ENCODE measurements at places on chromosomes 12 and 14. TPM values are rescaled to one million over a fixed set of nuclear protein-coding genes. Genes with fewer than 3 reads are reported as not detected.

The KCNH3 gene
- total RNA-seq, result 1.3 TPM

The CHD8 gene
- 87.7 TPM for total RNA-seq

The FAR2 gene
- 9.9 TPM for total RNA-seq

The ENTPD5 gene
- 11.2 TPM for total RNA-seq

The POTEM gene
- not detected for total RNA-seq

The C14orf39 gene
- not detected for total RNA-seq

The AMDHD1 gene
- total RNA-seq, result 2.1 TPM

The SLC6A13 gene
- total RNA-seq, result not detected

The SYNDIG1L gene
- not detected for total RNA-seq

The DUSP16 gene
- total RNA-seq, result 70.2 TPM

The FGD6 gene
- total RNA-seq, result 1.1 TPM

The ST8SIA1 gene
- total RNA-seq, result 9.5 TPM

DNA sequence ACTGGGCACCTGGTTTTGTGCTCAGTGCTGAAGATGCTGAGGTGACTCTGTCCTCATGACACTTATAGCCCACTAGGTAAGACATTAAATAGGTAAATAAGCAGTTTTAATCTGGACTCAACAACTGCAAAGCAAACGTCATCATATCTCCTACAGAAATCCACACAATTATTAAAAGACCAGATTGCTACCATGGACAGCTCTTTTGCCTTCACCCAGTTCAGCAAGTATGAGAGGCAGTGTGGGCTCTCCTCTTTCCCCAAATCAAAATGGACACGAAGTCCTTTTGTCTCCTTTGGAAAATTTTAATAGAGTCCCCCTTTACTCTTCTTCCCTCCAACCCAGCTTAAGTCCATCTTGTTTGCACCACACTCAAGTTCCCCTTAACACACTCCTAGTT, 171.1 kb downstream of the RPAP3 start:
- H3K4me3 ChIP-seq, result no peak overlapping the region
- no peak overlapping the region for H3K27ac ChIP-seq
- no peak for DNase-seq
- H3K36me3 ChIP-seq, result peaks cover 6% of the 10 kb centered on the region

DNA sequence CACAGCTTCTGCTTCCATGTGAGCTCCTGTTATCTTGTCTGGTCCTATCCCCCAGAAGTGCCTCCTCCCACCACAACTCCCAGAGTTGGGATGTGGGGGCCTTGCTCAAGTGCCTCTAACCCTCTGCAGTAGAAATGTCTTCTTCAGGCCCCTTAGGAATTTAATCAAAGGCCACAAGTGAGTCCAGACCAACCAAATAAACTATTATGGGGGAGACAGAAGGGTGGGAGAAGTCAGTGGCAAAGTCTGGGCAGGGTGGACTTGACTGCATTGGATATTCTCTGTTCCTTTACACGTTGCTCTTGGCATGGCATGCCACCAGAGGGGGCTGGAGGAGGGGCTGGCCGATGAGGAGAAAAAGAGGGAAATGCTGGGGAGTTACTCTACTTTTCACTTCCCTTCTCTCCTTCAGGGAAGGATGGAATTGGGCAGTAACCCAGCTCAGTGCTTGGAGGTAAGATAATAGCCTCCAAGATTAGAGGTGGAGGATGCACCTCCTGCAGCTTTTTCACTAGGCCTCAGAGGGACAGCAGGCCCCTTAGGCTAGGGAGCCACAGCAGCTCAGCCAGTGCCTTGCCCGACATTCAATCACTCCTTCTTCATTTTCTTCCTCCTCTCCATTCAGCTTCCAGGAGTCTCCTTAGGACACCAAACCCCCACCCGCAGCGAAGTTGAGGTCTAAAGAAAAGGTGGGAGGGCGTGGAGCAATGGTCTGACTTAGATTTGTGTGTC, 1.2 kb upstream of the AP1G2 start:
- H3K27ac ChIP-seq, result peak overlapping the region; percentile 90
- peaks cover 13% of the 10 kb centered on the region for H3K36me3 ChIP-seq
- H3K4me1 ChIP-seq, result peaks cover 28% of the 10 kb centered on the region
- DNase-seq, result peak; percentile 49
- peak overlapping the region; percentile 91 for H3K4me3 ChIP-seq

- H3K36me3 ChIP-seq, result no peaks in the 10 kb centered on the region
- H3K4me3 ChIP-seq, result no peak overlapping the region
- no peaks in the 10 kb centered on the region for H3K4me1 ChIP-seq
- H3K27me3 ChIP-seq, result peaks cover 2% of the 10 kb centered on the region
- no peak overlapping the region for H3K27ac ChIP-seq
Measured at GRCh38 chr14:54202288-54202687, 194.5 kb upstream of the CDKN3 start.

- H3K4me3 ChIP-seq, result no peak overlapping the region
- H3K27ac ChIP-seq, result no peak overlapping the region
Measured at GRCh38 chr14:88194531-88194930, 128.5 kb downstream of the KCNK10 start.

DNA sequence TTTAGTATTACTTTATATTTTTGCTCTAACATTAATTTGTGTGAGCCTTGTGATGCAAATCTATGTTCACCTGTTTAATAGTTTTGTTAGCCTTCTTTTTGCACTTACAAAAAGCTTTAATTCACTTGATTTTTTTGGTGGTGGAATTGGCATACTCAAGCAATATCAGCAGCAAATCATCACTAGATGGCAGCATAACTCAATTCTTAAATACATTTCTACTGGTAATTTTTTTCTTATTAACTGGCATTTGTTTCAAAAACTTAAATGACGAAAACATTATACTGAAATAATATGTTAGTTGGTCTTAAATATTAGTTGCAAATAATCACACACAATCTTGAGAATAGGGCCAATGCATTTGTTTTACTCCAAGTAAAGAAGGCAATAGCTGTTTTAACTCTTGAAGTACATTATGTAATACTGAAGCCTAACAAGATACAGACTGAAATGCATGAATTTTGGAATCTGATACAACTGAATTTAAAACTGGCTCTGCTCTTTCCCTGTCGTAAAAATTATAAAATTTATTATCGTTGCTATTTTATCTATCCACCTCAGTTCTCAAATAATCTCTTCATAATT, 151.5 kb downstream of the ATXN7L3B start:
- H3K36me3 ChIP-seq, result no peaks in the 10 kb centered on the region
- peaks cover 5% of the 10 kb centered on the region for H3K27me3 ChIP-seq
- no peak overlapping the region for H3K4me3 ChIP-seq
- DNase-seq, result no peak
- H3K4me1 ChIP-seq, result no peaks in the 10 kb centered on the region

- H3K36me3 ChIP-seq, result no peaks in the 10 kb centered on the region
- DNase-seq, result no peak
Measured at GRCh38 chr14:80117876-80118275, 93.4 kb downstream of the DIO2 start.

DNA sequence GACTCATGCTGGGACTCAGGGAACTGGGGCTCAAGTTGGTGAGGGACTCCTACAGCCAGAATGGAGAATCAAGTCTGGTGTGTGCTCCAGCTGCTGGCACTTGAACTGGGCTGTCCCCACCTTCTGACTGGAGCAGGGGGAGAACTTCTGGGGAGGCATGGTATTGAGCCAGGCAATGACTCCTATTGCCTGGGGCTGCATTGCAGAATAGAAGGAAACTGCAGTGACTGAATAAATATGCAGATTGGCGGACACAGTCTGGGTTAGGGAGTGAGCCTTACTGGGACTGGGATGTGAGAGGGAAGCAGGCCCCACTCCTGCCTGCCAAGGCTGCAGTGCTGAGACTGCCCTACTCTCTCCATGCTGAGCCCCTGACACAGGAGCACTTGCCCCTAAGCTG, 8.8 kb upstream of the ZNF268 start:
- H3K27me3 ChIP-seq, result no peaks in the 10 kb centered on the region
- DNase-seq, result no peak
- peaks cover 26% of the 10 kb centered on the region for H3K36me3 ChIP-seq
- H3K4me3 ChIP-seq, result no peak overlapping the region
- H3K27ac ChIP-seq, result no peak overlapping the region
- no peaks in the 10 kb centered on the region for H3K4me1 ChIP-seq

DNA sequence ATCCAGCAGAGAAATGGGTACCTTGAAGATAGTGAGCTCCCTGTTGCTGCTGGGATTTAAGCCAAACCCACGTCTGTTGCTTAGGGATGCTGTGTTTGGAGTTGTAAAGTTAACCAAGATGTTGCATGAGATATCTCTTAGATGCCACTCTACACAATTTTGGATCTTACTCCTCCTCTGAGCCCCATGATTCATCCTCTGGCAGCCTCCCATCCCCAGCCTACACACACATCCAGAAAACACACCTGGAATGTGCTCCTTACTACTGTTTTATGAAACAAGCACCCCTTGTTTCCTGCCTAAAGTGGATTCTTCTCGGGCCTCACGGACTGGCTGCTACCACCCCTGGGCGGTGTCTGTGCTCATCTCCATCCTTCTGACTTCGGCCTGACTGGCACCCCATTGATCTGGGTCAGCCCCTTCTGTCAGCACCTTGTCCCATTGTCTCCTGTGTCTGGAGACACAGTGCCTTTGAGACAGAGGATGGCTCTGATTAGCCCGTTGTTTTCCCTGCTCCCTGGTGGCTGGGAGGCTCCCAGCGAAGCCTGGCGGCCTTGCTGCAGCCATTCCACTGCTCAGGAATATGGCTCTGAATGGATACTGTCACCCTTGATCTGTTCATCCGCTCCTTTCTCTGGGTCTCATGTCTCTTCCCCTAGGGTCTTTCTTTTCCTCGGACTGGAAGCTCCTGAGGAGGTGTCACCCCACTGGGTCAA, 24.3 kb downstream of the TSPAN9 start:
- H3K27ac ChIP-seq, result no peak overlapping the region
- H3K4me1 ChIP-seq, result peaks cover 6% of the 10 kb centered on the region
- peaks cover 5% of the 10 kb centered on the region for H3K36me3 ChIP-seq
- no peak for DNase-seq

- no peak overlapping the region for H3K27ac ChIP-seq
- no peak overlapping the region for H3K4me3 ChIP-seq
- H3K36me3 ChIP-seq, result no peaks in the 10 kb centered on the region
- H3K27me3 ChIP-seq, result peaks cover 13% of the 10 kb centered on the region
- H3K4me1 ChIP-seq, result peaks cover 27% of the 10 kb centered on the region
Measured at GRCh38 chr12:24904871-24905270, 44.0 kb downstream of the BCAT1 start.

- H3K4me1 ChIP-seq, result peaks cover 11% of the 10 kb centered on the region
- no peaks in the 10 kb centered on the region for H3K27me3 ChIP-seq
- no peaks in the 10 kb centered on the region for H3K36me3 ChIP-seq
- no peak for DNase-seq
- no peak overlapping the region for H3K4me3 ChIP-seq
Measured at GRCh38 chr12:52580496-52580895, 6.9 kb upstream of the KRT74 start.

DNA sequence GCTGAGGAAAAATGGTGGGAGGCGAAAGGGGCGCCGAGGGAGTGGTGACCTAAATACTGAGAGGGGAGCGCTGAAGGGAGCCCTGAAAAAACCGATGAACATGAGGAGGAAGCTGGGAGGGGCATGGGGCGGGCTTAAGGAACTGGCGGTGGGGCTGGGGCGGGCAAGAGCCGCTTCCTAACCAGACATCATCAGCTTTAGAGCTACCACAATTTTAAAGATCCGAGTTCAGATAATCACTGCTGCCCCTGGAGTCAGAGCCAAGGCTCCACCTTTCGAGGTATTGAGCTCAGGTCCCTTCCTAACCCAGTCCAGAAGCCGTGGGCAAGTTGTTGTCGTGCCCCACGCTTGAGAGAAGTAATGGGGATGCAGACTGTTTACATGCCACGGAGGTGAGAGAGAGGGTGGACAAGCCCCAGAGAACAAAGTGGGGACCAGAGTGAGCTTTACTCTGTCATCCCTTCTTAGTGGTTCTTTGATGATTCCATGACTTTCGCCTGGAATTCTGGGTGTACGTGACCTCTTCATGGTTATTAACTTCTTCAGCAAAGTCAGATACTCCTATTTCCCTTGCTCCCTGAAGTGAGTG, 393 bp downstream of the ORMDL2 start:
- no peak overlapping the region for H3K27ac ChIP-seq
- no peak overlapping the region for H3K4me3 ChIP-seq
- no peak for DNase-seq
- no peaks in the 10 kb centered on the region for H3K27me3 ChIP-seq
- peaks cover 49% of the 10 kb centered on the region for H3K4me1 ChIP-seq

- DNase-seq, result peak; percentile 25
- no peaks in the 10 kb centered on the region for H3K36me3 ChIP-seq
- peak overlapping the region; percentile 12 for H3K4me3 ChIP-seq
- H3K4me1 ChIP-seq, result peaks cover 33% of the 10 kb centered on the region
Measured at GRCh38 chr14:94379291-94380224, 8.8 kb downstream of the SERPINA1 start.

DNA sequence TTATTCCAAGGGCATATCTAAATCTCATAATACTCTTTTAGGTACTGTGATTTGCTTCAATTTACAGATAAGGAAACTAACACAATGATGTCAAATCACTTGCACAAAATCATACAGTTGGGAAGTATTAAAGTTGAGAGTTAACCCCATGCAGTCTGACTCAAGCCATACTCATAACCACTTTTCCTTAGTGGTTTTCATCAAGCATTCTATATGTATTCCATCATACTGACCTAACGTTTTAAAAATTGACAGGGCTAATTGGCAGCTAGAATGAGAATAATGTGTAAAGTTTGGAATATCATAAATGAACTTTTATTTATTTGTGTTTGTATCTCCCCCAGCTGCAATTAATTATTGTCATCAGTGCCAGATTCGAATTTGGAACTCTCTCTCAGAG, 20.9 kb downstream of the PUS7L start:
- H3K27ac ChIP-seq, result no peak overlapping the region
- H3K27me3 ChIP-seq, result no peaks in the 10 kb centered on the region
- no peaks in the 10 kb centered on the region for H3K4me1 ChIP-seq
